Esophagus squamous epithelium (tissue), 5 donors: ENCODE measurements at places on chromosomes 6 and 20. TPM values are rescaled to one million over a fixed set of nuclear protein-coding genes. Genes with fewer than 3 reads are reported as not detected.

GRCh38 chr6:3287976-3288707 lies 29.4 kb downstream of the PSMG4 start:
- no peak for DNase-seq

GRCh38 chr6:131980791-131981623 lies 29.8 kb upstream of the CCN2 start:
- no peak for DNase-seq

The NOX3 gene
- total RNA-seq = not detected

DNA sequence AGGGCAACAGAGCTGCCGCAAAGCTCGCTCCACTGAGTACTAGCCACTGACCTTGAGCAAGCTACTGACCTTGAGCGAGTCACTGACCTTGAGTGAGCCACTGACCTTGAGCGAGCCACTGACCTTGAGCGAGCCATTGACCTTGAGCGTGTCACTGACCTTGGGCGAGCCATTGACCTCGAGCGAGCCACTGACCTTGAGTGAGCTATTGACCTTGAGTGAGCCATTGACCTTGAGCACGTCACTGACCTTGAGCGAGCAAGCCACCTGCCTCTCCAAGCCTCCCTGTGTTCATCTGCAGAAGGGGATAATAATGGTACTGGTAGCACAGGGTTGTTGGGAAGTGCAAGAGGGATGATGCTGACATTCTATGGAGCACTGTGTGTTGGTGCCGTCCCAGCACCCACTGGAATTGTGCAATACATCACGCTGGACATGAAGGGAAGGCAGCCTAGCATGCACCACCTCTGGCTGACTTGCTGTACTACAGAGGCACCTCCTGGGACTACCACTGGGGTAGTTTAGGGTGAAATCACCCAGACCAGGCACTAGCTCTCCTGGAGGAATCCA lies 60.2 kb downstream of the CTCFL start:
- DNase-seq = no peak

- DNase-seq = no peak
Observed at GRCh38 chr6:30600451-30600961, 16.5 kb downstream of the PPP1R10 start.

DNA sequence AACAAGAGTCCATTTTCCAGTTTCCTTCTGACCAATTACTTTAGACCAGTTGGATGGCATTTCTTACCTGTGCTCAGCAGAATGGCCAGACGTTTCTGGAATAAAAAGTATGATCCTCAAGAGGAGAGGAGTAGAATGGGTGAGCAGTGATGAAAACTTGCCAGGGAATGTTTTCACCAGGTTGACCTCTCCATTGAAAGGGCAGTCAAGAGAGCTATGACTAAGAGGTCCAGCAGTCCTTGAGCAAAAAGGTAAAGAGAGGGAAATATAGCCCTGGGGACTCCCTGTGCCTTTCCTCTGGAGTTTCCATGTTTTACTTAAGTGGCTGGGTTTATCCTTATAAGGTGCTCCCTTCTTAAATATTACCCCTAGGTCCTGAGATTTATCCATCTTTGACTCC lies 210.9 kb downstream of the TBX18 start:
- DNase-seq = no peak

The CARMIL1 gene
- total RNA-seq = 7.2 TPM

GRCh38 chr6:137589067-137589848 lies 95.1 kb upstream of the OLIG3 start:
- no peak for DNase-seq
